ENCODE measurements at places on chromosomes 12 and 14.
A peak's percentile ranks its signal among the peaks of the same experiment; 100 is the strongest.

GRCh38 chr12:5593086-5593485 lies 161.2 kb downstream of the NTF3 start:
- no peak for DNase-seq

DNA sequence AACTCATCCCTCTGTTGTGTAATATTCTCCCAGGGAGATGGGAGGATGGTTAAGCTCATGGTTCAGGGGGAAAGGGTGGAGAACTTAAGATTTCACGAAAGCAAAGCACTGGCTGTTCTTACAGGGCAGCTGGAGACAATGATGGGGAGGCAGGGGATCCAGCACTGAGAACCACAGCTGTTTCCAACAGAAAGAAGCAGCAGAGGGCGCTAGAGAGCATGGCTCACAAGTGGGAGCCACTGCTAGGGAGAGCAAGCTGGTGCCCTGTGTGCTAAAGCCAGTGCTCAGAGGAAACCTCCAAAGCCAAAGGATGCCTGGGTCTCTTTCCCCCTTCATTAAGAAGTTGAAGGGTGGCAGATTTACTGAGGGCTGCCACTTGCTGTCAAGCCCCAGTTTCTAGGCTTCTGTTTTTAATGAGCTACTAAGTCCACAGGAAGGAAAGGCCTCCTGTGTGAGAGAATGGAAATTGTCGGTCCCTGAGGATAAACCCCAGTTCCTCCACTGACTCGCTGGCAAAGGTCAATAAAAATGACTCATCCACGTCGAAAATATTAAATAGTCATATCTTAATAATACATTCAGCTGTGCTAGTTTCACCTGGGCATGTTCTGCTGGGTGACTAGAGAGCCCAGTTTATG lies 199.7 kb downstream of the ANO2 start:
- DNase-seq, result peak; percentile 42

DNA sequence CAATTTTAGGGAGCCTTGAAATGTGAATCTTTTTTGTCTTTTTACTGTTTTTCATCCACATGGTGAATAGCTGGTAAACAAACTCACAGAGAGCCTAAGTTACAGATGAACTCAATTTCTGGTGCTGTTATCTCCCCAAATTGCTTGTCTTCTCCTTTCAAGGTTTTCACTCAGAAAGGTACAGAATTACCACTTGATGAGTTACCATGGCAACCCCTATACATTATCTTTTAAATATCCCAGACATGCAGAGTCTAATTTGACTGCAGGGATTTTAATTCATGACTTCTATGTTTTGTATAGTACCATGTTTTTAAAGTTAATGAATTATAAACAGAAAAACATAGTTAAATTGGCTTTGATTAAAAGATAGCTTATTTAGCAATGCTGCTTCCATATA lies 203.7 kb downstream of the PELI2 start:
- DNase-seq, result no peak

GRCh38 chr12:12628013-12628412 lies 16.3 kb downstream of the CREBL2 start:
- DNase-seq, result no peak

GRCh38 chr12:32609966-32610365 lies 69.1 kb upstream of the DNM1L start:
- no peak for DNase-seq

- DNase-seq, result no peak
These were observed 67.0 kb downstream of the PTHLH start for GRCh38 chr12:27905285-27906126.

GRCh38 chr12:2004113-2004929 lies at the start of gene DCP1B:
Gene DCP1B, minus strand, starts transcription at chr12:2004457. Its CDS starts 26 bp downstream, at chr12:2004431.
- peak; percentile 96 for DNase-seq

- DNase-seq, result no peak
These were observed 5.2 kb upstream of the ST8SIA1 start for GRCh38 chr12:22339691-22340090.

- peak; percentile 29 for DNase-seq
These were observed 48.7 kb upstream of the CDKN3 start for GRCh38 chr14:54348001-54348611.

- no peak for DNase-seq
These were observed 3.7 kb upstream of the IKZF4 start for GRCh38 chr12:56017181-56017580.

DNA sequence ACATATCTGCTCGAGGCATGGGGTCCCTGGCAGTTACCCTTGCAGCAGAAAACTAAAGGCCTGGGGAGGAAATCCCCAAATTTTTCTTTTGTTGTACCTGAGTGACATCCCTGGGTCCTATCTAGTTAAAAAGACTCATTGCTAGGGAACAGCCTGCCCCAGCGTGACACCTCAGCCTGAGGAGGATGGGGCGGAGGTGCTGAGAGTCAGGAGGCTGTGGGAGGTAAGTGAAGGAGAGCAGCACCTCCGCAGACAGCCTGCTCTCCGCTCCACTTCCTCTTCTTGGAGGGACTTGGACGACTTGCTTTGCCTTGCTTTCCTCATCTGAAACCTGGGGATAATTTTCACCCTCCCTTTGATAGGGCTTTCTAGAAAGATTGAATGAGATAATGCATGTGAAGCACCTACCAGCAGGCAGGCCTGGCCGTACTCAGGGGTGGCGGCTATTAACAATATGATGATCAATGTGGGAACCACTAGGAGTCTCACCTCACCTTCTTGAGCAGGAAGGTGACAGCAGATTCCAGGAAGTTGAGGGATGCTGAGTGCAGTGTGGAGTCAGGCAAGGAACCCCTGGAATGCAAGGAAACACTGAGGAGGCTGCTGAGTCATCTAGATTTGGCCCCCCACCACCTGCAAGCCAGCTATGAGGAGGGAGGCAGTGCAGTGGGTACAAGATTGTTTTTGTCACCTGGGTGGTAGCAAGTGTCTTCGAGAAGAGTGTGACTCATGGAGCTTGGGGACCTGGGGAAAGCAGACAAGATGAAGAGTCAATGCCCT lies 23.2 kb downstream of the UBE3B start:
- DNase-seq, result no peak

DNA sequence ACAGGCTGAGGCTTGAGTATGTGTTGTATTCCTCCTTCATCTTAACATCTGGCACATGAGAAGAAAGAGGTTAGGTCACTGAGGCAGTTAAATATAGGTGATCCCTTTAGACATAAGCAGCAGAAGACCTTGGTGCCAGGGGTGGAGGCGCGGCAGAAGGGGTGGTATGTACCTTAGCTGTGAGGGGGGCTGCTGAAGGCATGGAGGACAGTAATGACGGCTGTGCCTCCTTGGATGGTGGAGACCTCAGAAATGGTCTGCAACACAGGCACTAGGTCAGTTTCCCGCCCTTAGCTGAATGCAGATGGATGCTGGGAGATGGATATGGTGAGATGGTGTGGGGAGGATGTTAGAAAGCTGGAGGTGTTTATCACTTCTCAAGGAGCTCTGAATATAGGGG lies 1.5 kb upstream of the PNMA1 start:
- no peak for DNase-seq

DNA sequence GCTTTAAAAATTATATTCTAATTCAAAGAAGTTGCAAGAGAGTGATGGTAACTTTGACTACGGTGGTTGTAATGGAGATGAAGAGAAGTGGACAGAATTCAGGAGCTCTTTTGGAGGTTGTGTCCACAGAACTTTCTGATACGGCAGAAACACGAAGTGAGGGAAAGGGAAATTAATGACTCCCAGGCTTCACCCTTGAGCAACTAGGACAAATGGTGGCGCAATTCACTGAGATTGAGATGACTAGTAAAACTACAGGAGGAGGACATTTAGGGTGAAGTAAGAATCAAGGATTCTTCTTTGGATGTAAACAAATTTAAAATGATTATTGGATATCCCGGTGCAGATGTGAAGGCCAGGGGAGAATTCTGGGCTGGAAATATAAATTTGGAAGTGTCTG lies 212.6 kb downstream of the PTPRO start:
- no peak for DNase-seq

DNA sequence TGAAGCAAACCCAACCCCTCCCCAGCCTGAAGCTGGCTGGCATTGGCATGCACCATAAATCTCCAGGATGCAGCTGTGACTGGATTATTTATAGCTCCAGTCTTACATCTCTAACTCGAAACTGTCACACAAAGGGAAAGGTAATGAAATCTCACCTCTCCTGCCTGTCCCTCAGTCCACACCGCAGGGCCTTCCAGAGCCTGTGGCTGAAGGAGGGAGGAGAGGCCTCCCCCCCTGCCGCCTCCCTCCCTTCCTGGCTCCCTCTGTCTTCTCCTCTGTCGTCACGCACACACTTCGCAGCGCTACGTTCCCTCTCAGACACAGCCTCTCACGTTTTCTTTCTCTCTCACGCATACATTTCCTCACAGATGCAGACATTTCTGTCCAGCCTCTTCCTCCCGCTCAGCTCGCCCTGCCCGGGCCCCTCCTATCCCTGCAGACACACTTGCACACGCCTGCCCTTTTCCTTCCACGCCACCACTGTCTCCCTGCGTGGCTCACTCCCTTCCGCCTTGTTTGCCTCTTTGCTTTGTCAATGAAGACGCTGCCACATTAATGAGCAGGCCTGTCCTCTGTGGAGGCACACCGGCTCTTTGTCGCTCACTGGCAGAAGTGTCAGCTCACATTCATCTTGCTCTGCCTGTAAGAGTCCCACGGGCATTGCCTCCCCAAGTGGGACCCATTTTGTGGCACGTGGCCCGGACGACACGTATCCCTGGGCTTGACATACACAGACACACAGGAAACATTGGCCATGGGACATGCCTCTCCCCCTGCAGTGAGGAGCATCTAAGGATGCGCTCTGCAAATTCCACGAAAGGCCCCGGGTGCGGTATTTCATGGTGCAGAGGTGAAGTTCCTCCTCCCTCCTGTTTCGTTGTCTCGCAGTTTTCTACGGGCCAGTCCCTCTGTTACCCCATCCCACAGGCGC lies 27.9 kb downstream of the IRF2BPL start:
- DNase-seq, result no peak

- DNase-seq, result no peak
These were observed 300.1 kb upstream of the FKBP4 start for GRCh38 chr12:2494486-2495192.

DNA sequence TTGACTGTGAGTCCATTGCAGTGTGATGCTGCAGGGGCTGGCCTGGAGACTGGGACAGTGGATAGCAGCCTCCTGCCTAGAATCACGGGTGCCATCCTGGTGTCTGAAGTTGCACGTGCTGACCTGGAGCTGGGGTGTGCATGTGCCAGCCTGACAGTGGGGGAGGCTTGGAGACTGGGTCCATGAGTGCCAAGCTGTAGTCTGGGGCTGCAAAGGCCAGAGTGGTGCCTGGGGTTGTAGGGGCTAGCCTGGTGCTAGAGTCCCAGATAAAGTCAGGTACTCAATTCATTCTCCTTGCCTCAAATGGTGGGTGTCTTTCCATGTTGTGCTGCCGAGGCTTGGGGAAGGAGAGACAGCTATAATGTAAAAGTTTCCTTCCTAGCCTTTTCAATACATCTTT lies 181.9 kb upstream of the NPAS3 start:
- no peak for DNase-seq

- DNase-seq, result no peak
These were observed 85.0 kb downstream of the SYNE3 start for GRCh38 chr14:95431199-95432143.
